IPS DF 6.9 (cell line): ENCODE measurements at places on chromosomes 7 and 10.

GRCh38 chr7:16774294-16774693, 20.7 kb downstream of the TSPAN13 start:
- no peak for DNase-seq

- DNase-seq, result no peak
Observed at GRCh38 chr7:135980665-135981180, 3.6 kb upstream of the MTPN start.

DNA sequence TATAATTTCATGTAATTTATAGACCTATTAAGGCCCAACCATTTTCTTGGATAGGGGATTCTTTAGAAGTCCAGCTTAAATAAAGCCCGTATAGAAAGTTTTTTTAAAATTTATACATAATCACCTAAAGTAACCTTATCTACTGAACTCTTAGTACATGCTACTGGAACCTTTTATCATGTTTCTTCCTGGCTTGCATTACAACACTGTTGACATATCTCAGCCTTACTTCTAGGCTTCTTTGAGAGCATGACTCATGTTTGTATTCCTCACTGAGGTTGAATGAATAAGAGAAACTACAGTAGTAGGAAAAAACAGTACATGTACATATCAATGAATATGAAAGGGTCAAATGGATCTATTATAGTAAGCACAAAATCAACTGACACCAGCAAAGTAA, 8.2 kb upstream of the MAGI2 start:
- DNase-seq, result no peak

- DNase-seq, result no peak
Observed at GRCh38 chr7:81846398-81846797, 76.6 kb upstream of the HGF start.

DNA sequence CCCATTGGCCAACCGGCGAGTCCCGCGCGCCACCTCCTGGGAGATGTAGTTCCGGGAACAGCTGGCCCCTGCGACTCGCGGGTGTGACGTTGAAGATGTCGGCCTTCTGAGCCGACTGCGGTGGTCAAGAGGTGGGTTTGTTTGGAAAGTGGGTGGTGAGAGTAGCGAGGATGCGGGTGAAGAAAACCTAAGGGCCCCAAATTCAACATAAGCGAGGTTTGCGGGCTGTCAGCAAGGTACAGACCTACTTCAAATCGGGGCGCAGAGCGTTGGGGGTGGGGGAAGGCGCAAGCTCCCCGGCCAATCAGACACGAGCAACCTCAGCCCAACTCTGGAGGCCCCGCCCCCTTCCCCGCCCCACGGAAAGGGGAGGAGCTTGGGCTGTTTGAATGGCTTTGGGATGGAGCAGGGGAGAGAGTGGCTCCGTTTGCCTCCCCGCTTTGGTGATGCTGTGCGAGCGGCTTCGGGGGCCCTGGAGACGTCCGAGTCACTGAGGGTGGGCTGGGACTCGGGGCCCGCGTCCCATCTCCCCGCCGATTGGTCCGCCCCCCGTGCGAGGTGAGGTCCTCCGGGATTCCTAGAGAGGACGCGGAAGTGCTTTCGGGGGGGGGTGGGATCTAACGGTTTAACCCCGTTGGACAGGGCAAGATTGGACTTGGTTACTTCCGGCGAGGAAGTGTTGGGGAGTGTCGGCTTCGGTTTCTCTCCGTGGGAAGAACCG, at the start of gene ZKSCAN5:
Gene ZKSCAN5, plus strand, starts transcription at position 60 of the 721 bp plus-strand sequence. CDS start 1,383 bp downstream, outside the sequence.
- DNase-seq, result peak; percentile 60

- DNase-seq, result peak; percentile 50
Observed at GRCh38 chr7:51187941-51188340, 128.7 kb downstream of the COBL start.

GRCh38 chr10:110664483-110665420, 20.6 kb downstream of the RBM20 start:
- no peak for DNase-seq

- DNase-seq, result no peak
Observed at GRCh38 chr10:97888641-97889262, 39.1 kb downstream of the GOLGA7B start.

GRCh38 chr7:41261080-41261479, 441.8 kb downstream of the INHBA start:
- no peak for DNase-seq

GRCh38 chr10:118531105-118531852, 64.2 kb downstream of the PRLHR start:
- no peak for DNase-seq

DNA sequence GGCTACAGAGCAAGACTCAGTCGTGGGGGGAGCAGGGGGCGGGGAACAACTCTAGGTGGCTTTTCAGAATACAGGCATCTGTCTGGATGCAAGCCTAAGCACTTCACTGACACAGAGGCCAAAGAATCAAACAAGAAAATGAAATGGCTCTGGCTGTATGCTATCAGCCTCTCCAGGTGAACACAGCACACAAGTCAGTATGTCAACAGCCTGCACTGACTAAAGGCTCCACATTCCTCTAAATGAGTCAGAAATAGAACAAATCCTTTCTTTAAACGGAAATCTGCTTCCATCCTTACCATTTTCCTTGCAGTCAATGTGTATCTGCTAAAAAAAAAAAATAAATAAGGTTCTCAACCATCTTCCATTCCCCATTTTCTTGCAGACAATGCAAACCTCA, 88.3 kb downstream of the ARMH3 start:
- no peak for DNase-seq

GRCh38 chr7:37448011-37448635, 541 bp downstream of the ELMO1 start:
- no peak for DNase-seq

DNA sequence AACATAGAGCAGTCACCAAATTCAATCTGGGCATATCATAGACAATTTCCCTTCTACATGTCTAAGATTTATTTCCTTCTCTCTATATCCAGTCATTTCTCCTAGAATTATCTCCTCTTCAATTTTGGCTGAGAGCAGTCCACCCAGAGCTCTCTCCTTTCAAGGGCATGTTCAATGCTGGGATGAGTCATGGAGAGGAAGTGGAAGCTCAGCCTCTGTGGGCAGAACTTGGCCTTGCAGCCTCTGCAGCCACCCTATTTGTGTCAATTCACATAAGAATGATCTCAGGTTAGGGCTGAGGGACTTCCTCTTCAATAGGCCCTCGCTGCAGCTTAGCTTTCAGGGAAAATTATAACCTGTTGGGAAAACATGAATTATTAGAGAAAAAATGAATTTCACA, 560.8 kb downstream of the POM121L12 start:
- DNase-seq, result peak; percentile 29

- no peak for DNase-seq
Observed at GRCh38 chr7:147909431-147910148, 681.0 kb upstream of the C7orf33 start.

- DNase-seq, result no peak
Observed at GRCh38 chr7:132815130-132815529, 238.9 kb upstream of the PLXNA4 start.

DNA sequence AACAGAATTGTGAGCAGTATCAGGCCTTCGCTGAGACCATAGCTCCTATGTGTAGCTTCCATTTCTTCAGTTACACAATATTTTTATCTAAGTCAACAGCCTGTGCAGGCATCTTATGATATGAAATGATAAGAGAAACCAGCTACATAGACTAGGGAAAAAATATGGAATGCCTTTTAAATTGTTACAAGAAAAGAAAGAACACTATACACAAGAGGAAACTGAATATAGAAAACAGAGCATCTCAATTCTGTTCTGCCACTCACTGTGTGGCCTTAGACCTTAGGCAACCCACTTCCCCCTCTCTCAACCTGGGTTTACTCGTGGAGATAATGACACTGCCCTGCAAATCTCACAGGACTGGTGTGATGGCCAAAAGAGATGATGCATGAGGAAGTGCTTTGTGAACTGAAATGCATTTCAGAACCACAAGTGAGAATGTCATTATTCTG, 132.9 kb downstream of the LRRN3 start:
- no peak for DNase-seq

- DNase-seq, result no peak
Observed at GRCh38 chr7:117630501-117630900, 150.7 kb downstream of the CFTR start.

GRCh38 chr10:103181244-103181643, 11.8 kb downstream of the NT5C2 start:
- no peak for DNase-seq

GRCh38 chr10:131875501-131875900, 25.3 kb upstream of the PPP2R2D start:
- no peak for DNase-seq

DNA sequence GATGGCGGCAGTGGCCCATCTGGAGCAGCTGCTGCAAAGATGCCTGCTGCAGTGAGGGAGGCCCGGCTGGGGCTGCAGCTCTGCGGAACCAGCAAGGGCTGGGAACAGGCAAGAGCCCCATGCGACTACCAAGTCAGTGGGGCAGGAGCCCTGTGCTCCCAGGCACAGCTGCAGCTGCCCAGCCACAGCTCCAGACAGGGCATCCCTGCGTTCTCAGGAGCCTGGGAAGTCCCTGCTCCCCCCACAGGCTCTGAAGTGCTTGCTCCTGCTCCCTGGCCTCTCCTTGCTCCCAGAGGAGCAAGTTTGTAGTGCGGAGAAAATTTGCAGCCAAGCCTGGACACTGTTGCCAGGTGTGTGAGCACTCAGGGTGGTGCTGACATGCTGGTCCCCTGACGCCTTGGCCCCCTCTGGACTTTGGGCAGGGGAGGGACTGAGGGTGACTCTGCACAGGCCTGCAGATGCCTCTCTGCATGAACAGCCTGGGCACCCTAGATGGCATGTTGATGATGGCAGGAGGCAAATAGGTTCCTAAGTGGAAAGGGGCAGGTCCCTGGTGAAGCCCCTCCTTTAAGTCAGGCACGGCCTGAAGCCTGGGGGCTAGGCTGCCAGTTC, 105.6 kb downstream of the LYZL1 start:
- DNase-seq, result no peak

DNA sequence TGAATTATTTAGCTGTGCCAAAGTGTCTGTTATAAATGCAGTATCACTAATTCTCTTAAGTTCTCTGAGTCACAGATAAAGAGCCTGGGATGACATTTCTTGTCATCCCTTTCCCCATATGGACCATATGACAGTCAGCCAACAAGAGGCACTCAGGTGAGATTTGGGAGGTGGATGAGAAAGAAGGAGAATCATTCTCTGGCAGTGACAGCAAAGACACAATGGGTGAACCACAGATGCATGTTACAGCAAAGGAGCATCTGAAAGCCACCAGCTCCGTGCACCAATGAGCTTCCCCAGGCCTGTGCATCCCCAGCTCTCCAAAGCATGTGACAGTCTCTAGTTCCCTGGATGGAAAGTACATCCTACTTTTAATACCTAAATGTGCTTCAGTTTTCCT, 10.8 kb downstream of the GIMAP6 start:
- no peak for DNase-seq

GRCh38 chr10:70403483-70404035, 386 bp upstream of the EIF4EBP2 start:
- no peak for DNase-seq

- no peak for DNase-seq
Observed at GRCh38 chr7:44073664-44074348, 8.4 kb upstream of the PGAM2 start.
